ENCODE measurements at places on chromosomes 16 and 17.

DNA sequence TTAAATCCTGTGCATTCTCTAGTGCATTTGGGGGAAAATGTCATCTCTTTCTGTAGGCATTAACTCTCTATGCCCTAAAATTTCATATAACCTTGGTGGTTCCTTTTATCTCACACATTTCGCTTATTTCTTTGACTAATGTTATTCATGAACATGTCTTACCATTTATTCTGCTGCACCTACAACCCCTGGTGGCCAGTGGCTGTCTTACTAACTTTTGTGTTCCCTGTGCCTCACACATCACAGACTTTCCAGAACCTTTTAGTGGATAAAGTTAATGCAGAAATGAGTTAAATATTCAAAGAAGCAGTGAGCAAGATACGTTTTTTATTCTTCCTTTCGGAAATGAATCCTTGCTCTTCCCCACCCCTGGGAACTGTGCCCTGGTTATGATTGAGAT, 111.9 kb downstream of the CDH13 start:
- no peak for DNase-seq

GRCh38 chr17:64024781-64025731, 4.6 kb upstream of the ICAM2 start:
- DNase-seq: no peak

- DNase-seq: no peak
These were observed 10.9 kb downstream of the HAPSTR1 start for GRCh38 chr16:9102379-9102778.

DNA sequence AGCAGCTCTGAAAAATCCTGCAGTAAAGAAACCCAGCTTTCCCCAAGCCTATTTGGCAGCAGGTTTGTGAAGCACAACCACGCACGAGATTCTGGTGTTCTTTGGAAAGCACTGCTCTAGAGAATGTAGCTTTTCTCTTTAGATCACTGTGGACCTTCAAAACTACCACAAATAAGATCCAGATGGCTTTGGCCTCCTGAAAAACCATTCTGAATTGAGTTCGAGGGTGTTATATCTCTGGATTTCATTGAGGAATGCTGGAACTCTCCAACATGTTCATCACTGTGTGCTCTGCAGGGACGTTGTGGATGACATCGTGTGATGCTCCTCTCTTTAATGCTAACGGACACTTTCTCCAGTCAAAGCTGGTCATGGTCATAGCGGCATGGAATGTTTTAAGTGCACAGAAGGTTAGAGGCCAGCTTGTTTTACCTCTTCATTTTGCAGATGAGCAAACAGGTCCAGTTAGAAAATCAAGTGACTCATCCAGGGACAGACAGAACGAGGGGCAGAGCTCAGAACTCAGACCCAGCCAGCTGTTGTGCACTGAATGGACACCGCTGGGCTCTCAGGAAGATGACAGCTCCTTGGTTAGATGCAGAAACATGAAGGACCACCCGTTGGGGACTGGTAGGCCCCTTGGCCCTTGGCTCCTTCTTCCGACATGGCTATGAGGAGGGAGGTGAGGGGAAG, 37.2 kb downstream of the CCDC42 start:
- no peak for DNase-seq
